ENCODE measurements at places on chromosomes 1 and 21.

DNA sequence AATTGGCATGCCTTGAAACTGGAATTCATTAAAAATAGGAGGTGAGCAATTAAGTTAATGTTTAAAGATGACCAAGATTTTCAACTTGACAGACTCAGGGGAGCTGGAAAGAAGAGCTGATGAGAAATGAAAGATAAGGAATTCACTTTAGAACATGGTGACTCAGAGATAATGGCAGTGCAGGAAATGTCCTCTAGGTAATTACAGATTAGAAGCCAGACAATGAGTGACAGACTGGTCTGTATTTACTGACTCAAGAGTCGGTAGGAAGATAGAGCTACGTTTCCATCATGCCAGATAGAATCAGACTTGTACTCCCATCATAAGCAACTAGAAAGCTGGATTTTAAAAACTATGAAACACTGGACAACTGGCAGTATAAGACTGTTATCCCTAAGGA, 151.6 kb downstream of the AJAP1 start:
- no peak for DNase-seq

GRCh38 chr1:240004086-240004749, 87.5 kb upstream of the FMN2 start:
- no peak for DNase-seq

- no peak for DNase-seq
Measured at GRCh38 chr1:28845786-28846543, 34.0 kb downstream of the OPRD1 start.

GRCh38 chr1:90273241-90273774, 278.4 kb downstream of the ZNF326 start:
- DNase-seq, result no peak

DNA sequence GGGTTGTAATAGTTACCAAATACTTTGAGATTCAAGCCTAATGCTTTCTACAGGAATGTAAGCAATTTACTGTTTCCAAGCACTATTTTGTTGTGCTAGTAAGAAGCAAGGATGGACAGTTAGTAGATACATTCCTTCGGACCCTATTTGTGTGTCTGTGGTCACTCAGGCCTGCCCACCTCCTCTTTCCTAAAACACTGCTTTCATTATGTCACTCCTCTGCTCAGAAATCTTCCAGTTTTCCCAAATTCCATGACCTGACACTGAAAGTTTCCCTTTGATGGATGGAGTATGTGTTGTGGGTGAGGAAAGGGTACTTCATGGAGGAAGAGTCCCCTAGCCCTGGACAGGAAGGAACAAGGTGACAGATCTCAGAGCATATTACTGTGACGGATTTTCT, 141.1 kb downstream of the DISP1 start:
- no peak for DNase-seq

DNA sequence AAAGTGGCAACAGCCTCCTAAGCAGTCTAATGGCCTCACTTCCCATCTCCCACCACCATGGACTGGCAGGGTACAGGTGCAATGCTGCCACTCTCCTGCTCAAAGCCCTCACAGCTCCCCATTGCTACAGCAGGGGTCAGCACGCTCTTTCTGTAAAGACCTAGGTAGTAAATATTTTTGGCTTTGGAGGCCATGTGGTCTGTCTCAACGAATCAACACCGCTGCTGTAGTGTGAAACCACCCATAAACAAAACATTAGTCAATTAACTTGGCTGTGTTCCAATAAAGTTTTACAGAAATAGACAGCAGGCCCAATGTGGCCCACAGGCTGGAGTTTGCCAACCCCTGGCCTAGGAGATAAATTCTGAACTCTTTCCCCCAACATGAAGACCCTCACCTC, 44.6 kb upstream of the TMEM125 start:
- no peak for DNase-seq

DNA sequence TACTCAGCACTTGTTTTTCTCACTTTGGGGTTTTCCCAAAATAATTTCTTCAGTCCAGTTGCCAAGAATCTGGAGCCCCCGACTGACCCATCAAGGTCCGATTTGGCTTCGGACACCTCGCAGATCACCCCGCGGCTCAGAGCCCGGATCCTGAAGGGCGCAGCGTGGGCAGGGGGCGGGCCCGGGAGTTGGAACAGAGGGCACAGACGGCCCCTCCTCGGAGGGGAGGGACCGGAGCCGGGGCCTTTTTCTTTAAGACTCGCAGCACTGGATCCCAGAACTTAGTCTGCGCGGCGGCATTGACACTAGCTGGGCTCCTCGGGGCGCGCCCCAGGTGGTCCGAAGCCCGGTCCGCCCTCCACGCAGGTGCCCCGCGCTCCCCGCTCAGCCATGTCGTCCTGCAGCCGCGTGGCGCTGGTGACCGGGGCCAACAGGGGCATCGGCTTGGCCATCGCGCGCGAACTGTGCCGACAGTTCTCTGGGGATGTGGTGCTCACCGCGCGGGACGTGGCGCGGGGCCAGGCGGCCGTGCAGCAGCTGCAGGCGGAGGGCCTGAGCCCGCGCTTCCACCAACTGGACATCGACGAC, at the start of gene CBR3:
TSS of gene CBR3 (plus strand) at position 277 of the 588 bp plus-strand sequence. CDS start at position 391, 114 bp downstream.
- DNase-seq, result no peak

- no peak for DNase-seq
Measured at GRCh38 chr1:98849969-98850636, 154.6 kb downstream of the PLPPR5 start.

DNA sequence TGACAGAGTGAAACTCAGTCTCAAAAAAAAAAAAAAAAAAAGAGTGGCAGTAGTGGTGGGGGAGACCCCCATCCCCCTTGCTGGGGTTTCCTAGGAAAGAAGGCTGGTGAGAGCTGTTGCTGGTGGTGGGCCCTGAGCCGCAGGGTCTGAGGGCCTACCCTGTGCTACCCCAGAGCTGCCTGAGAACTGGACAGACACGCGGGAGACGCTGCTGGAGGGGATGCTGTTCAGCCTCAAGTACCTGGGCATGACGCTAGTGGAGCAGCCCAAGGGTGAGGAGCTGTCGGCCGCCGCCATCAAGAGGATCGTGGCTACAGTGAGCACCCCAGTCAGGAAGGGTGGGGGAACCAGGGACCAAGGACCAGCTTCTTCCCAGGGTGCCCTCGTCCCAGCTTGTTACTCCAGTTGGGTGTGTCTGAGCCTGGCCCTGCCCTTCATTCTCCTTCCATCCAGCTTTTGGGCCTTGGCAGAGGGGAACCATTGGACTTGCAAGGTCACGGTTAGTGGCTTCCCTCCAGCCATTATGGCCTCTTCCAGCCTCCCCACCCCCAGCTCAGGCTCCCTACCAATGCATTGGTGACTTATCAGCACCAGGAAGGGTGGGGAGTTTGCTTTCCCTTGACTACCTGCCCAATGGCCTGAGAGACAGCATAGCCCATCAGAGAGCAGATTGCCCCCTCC, 10.5 kb downstream of the LDLRAP1 start:
- no peak for DNase-seq

Data from stimulated activated CD8-positive, alpha-beta memory T cell treated with anti-CD3 and anti-CD28 coated beads, Interleukin-7, amount 100 ng/mL, for 24 hours (primary cell).